ENCODE measurements at places on chromosomes 6 and 20. TPM values are rescaled to one million over a fixed set of nuclear protein-coding genes. Genes with fewer than 3 reads are reported as not detected.

DNA sequence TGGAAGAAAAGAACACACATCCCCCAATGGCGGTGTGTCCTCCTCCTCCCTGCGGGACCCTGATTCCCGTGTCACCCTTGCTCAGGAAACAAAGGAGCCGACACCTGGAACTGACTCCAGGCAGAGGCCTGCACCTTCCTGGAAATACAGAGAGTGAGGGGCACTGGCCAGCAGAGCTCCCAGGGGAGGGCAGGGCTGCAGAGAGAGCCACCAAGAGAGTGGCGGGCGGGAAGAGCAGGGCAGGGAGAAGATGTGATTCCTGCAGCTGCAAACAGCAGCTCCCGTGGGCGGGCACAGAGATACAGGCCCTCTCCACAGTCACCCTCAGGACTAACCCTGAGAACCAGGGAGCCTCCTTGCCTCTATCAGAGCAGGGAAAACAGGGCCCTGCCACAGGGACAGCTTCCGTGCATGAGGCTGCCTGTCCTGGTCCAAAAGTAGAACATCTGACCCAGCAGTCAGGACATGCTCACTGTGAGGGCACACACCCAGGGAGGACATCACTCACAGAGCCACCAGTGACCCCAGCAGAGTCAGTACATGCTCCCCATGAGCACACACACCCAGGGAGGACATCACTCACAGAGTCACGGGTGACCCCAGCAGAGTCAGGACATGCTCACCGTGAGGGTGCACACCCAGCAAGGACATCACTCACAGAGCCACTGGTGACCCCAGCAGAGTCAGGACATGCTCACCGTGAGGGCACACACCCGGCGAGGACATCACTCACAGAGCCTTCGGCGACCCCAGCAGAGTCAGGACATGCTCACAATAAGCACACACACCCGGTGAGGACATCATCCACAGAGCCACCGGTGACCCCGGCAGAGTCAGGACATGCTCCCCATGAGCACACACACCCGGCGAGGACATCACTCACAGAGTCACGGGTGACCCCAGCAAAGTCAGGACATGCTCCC lies 193.1 kb downstream of the DLL1 start:
- no peak for DNase-seq

The MLN gene
- total RNA-seq = not detected

The CMTR1 gene
- total RNA-seq = 33.6 TPM

GRCh38 chr20:13852306-13852705 lies 67.5 kb downstream of the NDUFAF5 start:
- DNase-seq = no peak

- DNase-seq = peak; percentile 12
These were observed 48.1 kb downstream of the CHMP4B start for GRCh38 chr20:33859157-33859695.

The CFAP61 gene
- 0.78 TPM for total RNA-seq

DNA sequence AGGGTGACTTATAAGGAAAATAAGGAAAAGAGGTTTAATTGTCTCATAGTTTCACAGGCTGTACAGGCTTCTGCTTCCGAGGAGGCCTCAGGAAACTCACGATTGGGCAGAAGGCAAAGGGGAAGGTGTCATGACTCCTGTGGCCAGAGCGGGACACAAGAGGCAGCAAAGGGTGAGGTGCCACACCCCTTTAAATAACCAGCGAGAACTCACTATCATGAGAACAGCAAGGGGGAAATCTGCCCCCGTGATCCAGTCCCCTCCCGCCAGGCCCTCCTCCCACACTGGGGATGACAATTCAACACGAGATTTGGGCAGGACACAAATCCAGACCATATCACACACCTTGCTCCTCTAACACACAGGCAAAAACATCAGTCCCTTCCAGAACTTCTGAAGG lies 254.0 kb downstream of the DLL1 start:
- DNase-seq = no peak

DNA sequence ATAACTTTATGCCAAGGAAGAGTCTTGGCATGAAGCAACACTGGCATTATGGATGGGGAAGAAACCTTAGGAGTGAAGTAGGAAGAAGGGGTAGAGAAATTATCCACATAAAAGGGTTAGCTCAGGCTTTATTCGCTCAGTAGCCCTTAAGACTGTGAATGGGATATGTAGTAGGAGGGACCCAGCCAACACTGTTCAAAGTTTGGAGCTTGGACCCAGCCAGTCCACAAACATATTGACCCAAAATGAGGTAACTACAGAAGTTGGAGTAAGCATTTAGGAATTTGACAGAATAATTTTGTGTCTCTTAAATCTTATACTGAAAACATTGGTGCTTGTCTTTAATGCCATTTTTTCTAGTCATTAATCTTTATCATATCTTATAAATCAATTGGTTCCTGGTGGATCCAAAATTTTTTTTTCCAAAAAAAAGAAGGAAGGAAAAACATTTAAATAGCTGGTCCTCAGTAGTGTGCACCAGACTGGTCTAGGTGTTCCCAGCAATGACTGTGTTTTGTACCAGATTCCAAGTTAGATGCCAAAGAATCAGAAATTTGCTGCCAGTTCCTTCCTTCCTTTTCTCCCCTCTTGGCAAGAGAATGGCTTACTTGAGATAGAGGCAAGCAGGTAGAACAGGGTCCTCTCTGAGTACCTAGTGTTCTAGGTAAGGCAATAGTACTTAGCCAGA lies 451.8 kb upstream of the SOX4 start:
- no peak for DNase-seq

The ZNF334 gene
- total RNA-seq = 7.7 TPM

DNA sequence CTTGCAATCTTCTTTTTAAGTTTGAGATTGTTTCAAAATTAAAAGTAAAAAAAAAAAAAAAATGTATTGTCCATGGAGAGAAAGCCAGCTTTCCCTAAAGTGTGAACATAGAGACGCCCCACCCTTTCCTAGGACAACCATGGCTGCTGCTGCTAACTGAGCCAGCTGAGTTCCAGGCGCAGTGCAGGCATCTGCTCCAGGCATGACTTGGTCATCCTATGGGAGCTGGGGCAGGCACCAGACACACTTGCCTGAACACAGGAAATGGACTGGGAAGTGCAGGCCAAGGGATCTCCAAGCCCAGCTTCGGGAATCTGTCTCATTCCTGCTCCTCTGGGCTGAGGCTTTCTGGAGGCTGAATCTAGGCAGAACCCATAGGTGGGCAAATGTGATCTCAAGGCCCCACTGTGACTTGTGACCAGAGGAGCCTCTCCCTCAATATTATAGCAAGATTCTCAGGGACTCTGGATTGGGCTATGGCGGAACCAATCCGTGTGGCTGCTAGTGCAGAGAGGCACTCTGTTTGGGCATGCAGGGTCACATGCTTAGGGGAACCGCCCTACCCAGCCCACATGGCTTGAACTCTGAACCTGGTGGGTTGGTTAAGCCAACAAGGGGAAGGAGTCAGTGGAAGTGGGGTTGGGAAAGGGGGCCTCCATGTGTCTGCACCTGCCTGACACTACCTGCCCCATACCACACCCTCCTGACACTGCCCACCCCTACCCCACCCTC lies 138.2 kb upstream of the CST7 start:
- DNase-seq = no peak

- DNase-seq = no peak
These were observed 140.6 kb upstream of the BEND6 start for GRCh38 chr6:56814308-56814707.

The NRM gene
- 7.7 TPM for total RNA-seq

DNA sequence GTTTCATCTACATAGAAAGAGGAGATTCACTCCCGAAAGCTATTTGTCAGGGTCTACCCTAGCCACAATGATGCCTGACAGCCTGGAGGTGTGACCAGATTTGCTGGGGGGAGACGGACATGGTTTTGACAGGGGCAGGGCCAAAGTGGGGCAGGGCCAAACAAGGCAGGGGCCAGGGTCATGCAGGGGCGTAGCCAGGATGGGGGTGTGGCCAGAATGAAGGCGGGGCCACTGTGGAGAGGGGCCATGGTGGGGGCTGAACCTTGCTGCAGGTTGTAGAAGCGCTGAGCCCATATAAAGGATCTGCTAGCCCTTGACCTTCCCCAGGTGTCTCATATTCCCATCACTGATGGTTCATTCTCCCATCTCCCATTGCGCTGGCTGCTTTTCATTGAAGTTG lies 184.1 kb upstream of the SULF2 start:
- DNase-seq = no peak

DNA sequence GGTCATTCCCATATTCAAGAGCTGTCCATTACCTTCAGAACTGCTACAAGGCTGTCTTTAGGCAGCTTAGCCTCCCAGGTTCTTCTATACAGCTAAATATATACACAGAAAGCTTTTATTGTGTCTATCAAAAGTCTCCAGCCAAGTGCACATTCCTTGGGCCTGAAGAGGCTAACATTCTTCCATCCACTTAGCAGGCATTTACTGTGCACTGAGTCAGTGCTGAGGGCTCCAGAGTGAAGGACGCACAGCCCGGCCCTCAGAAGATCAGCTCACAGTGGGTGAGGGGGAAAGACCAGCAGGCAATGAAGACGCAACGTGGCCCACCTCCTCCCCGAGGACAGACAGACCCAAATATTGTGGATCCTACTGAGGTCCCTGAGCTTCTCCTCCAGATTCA lies 569.9 kb downstream of the CDH26 start:
- DNase-seq = no peak

The TAF4 gene
- total RNA-seq = 26.0 TPM

GRCh38 chr6:88302769-88303225 lies 136.7 kb upstream of the CNR1 start:
- no peak for DNase-seq

The SLC12A5 gene
- total RNA-seq = 0.32 TPM

DNA sequence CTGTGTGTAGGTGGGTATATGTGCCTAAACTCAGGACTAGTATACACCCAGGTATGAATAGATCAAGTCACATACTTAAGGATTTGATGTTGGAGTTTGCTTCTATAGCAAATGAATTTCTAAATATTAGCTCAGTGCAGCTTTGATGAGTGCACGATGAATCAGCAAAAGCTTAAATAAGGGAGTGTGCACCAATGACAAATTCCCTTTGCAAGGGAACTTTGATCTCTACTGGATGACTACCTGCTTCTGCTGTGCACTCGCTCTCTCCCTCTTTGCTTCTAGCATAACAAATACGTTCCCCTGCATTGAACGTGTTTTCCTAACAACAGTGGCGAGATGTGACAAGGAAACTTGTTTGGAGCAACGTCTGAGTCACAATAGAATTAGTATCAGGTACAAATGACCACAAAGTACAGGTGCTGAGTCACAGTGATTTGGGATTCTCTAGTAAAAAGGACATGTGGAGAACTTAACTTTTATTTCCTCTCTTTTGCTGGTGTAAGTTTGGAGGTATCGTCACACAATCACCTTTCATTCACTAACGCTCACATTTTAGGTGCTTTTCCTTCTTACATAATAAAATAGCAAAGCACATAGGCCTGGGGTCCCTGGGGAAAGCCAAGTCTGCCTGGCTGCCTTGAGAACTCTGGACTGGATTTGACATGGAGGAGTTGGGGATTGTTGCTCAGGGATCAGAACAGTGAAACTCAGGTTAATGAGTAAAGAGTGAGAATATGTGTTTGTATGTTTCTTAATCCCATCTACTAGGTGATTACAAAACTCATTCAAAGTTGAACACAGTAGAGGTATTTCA lies 49.7 kb downstream of the KLHL31 start:
- peak; percentile 76 for DNase-seq

DNA sequence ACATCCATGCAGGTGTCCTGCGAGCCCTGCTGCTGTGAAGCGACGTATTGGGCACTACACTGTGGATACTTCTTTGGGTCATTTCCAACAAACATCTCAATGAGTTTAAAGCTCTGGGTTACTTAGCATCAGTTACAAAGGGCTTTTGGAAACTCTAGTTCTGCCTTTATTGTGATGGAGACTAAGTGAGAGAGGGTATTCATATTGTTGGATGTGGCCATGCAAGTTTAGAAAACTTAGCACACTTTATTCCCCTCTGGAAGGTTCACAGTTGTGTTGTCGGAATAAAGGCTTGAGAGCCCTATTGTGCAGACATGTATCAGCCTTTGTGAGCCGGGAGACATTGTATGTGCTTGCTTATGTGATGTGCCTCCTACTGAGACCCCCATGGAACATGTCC lies 22.1 kb downstream of the DUSP22 start:
- no peak for DNase-seq

- DNase-seq = no peak
These were observed 40.9 kb downstream of the SLC24A3 start for GRCh38 chr20:19253316-19253715.

DNA sequence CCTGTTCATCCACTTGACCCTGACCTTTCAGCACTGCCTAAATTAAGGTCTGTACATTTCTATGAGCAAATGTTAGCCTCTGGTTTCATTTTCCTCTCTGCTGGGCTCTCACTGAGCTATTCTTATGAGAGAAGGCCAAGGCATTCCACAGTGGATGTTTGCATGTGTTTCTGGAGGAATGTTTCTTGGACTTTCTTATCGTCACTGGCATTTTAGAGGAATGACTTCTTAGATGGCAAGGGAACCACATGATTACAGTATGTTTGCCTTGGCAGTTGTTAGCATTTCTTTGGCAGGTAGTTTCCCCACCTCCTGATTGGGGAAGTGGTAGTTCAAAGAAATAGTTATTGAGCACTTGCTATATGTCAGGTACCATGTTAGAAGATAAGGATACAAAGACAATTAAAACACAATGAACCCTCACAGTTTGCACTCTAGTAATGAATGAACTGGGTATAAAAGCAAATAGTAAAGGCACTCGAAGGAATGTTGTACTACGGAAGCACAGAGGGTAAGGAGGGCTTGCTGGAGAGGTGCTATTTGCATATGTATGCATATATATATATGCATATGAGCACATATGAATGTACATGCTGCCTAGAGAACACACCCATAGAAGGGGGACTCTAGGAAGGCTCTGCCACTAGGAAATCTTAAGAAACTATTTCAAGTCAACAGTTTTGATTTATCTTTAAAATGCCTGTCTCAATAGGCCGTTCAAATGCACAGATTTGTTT lies 307.4 kb downstream of the EYA4 start:
- peak; percentile 29 for DNase-seq

The RIPPLY2 gene
- total RNA-seq = not detected

- DNase-seq = no peak
These were observed 1.5 kb downstream of the WDR27 start for GRCh38 chr6:169700296-169700695.

The COL10A1 gene
- 0.09 TPM for total RNA-seq

The ZSCAN26 gene
- total RNA-seq = 17.2 TPM

- no peak for DNase-seq
These were observed 67.0 kb upstream of the DST start for GRCh38 chr6:56709650-56710049.

DNA sequence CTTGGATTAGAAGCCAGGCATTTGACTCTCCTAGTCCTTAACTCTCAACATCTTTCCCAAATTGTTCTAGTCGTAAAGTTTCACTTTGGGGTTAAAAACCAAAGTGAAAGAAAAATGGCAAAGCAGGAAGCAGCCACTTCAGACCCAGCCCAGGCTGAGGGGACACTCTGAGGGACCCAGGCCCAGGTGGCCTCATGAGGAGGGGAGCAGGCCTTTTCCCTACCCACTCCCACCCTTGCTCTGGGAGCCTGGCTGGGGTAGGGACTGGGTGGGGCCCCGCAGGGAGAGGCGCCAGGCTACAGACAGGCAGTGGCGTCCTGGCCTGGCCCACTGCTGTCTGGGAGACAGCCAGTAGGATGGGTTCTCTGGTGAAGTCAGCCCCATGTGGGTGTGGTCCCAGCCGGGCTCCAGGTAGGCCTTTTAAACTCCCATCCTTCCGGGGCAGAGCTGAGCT lies 68.7 kb upstream of the MYL9 start:
- DNase-seq = peak; percentile 60
